ENCODE measurements at places on chromosomes 7 and 10.

DNA sequence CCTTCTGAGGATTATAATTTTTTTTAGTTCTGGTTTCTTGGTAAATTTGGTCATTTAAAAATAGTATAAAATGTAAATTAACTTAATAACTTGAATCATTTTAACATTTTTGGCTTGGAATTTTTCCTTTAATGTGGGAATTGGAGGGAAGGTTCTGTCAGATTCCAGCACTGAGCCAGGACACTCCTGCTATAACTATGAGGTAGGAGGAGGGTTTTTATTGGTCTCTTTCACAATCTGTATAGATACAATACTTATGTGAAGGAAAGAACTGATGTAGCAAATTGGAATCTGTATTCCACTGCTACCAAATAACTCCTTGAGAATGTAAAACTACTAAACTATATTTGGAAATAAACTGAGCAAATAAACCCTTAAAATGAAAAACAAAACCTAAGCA, 3.2 kb downstream of the PRKG1 start:
- no peak for DNase-seq

DNA sequence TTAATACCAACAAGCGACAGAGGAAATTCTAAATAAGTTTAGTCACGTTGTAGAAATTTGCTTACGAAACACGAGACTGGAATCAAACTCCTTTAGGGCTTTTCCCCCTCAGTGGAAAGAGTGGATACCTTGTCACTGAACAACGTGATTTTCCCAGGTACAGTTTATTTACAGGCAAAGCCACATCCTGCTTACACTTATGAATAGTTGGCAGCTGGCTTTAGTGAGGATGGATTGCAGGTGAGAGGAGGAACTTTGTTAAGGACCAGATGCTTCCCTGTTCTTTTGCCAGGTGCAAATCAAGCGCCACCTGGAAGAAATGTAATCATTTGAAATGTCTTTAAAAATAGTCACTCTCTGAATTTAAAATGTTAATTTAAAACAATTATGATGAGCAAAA, 282.4 kb downstream of the ADARB2 start:
- DNase-seq, result no peak

DNA sequence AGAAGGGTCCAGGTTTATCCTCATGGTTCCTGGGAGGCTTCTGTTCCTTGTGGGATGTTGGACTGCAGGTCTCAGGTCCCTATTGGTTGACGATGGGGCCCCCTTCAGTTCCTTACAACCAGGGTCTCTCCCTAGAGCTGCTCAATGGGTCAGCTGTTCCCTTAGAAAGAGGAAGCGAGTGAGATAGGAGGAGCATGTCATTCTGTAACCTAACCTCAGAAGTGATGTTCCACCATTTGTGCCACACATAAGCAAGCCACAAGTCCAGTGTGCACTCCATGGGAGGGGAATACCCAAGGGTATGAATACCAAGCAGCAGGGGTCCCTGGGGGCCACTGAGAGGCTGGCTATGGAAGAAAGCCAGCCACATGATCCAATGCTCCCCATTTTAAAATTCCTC, 192.7 kb downstream of the GATA3 start:
- no peak for DNase-seq

DNA sequence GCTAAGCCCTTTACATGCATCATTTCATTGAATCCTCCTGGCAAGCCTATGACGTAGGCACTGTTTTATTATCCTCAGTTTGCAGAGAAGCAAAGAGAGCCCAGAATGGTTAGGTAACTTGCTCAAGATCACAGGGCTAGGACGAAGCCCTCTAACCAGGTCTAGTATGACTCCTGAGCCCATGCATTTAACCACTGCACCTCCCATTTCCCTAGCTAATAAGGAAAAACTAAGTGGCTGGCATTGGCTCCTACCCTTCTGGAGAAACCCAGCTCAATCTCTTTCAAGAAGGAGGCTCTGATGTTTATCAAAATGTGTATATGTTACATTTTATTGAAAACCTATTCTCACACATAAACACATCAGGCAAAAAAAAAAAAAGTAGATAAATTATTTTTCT, 19.8 kb downstream of the MYOF start:
- no peak for DNase-seq

DNA sequence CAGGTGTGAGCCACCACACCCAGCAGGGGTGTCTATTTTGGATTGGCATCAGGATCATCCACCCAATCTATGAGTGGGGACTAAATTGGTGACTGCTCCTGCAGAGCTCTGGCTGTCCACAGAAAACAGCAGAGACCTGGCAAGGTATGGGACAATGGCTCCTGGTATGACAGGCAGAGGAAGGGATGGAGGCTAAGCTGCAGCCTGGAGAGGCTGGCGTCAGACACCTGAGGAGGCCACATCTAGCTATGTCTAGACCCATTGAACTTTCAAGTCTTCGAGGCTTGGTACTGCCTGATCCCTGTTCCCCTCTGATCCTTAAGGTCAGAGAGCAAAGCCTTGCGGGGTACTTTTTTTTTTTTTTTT, 3.2 kb upstream of the SERPINE1 start:
- DNase-seq, result no peak

- DNase-seq, result no peak
Measured at GRCh38 chr7:94054130-94054529, 50.0 kb upstream of the BET1 start.

DNA sequence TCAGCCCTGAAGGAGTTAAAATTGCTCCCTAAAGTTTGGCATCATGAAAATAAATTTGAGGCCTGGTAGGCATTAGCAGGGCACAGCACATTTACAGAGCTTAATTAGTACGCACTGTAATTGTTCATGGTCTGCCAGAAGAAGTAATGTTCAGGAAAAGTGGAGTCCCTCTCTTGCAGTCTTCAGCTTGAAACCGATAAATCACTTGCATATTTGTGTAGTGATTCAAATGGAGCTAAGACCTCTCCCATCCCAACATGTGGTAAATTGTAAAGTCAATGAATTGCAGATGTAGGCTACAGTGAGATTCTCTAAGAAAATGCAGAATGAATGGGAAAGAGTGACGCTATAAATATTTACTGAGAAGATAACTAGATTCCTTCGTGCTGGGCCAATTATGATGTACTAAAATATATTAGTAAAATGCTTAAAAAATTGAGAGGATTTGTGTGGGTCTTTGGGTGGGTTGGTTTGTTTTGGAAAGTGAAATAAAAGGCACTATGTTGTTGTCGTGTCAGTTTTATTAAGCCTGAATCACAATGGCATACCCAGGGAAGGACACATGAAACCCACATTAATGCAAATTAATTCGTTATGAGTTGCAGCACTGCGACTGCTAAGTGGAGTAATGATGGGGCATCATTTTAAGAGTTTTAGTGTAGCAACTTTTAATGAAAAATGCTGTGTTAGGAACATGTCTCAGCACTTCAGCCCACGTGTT, 8.4 kb downstream of the TCF7L2 start:
- no peak for DNase-seq

DNA sequence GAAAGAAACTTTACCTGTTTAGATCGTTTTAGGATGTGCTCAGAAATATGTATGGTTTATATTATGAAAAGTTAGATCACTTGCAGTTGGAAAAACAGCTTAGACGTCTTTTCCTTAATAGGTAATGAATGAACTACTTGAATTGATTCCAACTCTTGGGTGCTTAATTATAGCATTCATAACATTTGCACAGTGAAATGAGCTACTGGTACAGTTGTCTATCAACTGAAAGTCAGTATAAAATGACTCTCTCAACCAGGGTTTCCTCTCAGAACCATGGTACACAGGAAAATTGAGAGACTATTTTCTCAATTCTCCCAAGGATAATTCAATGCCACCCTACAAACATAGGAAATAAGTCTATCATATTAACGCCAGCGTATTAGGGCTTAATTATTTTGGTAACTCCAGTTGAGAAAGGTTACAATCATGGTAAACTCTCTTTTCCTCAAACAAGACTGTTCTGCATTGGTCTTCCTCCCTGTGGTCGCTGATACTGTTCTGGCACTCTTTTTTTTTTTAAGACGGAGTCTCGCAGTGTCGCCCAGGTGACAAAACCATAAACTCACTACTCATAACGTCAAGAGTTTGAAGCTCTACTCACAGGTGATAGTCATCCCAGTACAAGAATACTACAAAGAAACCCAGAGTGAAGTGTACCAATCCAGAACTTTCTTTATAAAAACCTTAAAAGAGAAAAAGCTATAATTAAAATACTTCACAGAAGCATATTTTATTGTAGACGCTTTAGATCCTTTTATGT, 2.0 kb downstream of the ANLN start:
- DNase-seq, result no peak

DNA sequence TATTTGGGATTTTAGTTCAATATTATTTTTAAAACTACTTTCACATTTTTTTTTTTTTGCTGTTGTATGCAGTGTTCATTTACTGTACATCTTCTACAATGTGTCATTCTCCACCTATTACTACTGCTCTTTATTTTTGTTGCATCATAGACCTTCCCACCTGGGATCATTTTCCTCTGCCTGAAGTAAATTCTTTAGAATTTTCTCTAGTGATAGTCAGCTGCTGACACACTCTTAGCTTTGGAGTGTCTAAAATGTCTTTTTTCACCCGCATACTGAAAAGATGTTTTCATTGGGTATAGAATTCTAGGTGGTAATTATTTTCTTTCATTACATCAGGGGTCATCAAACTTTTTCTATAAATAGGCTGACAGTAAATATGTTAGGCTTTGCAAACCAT, 30.5 kb downstream of the CFAP43 start:
- DNase-seq, result no peak

DNA sequence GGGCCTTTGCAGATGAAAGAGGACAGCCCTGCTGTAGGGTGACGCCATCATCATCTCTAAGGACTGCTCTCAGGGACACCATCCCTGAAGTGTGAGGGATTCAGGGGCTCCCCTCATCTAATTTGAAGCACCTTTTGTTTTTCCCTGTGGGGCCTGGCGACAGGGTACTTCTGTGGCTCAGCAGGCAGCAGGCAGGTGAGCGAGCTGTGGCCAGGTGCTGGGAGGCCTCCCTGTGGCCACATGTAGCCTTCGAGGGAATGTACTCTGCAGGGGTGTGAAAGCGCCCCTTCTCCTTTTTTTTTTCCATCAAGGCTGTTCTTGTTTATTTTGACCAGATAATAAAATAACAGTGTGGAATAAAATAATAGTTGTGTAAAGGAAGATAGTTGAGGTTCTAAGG, 118.2 kb upstream of the DPP6 start:
- DNase-seq, result no peak

DNA sequence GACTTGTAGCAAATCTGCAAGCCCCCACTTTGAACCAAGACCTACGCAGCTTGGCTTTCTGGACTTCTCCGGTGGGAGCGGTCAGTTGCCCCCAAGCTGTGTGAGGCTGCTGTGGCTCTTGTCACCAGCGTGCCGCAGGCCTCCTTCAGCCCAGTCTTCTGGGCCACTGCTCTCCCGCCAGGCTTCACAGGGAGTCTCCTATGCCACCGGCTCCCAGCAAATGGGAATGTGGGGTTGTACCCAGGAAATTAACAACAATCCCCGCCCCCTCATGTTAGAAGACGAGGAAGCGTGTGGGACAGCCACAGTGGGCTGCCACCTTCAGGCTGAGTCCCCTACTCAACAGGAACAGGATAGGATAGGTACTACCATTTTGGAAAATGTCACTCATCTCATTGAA, 4.2 kb downstream of the WDR86 start:
- no peak for DNase-seq

DNA sequence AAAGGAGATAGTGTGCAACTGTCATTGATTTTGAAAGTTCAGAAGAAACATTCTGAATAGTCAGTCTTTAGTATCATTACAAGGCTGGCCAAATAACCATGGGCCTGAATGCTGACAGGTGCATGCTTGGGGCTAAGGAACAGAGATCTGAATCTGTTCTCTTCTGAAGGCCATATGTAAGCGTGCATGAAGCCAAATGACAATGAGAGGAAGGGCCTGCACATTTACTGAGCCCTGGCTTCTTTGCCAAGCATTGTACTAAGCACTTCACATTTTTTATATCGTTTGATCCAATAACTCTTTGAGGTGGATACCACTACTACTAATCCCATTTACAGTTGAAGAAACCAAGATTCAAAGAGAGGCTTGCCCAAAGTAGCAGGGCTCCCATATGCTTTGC, 22.5 kb upstream of the TIAL1 start:
- no peak for DNase-seq

GRCh38 chr7:114293289-114294012, 121.2 kb upstream of the FOXP2 start:
- DNase-seq, result no peak

DNA sequence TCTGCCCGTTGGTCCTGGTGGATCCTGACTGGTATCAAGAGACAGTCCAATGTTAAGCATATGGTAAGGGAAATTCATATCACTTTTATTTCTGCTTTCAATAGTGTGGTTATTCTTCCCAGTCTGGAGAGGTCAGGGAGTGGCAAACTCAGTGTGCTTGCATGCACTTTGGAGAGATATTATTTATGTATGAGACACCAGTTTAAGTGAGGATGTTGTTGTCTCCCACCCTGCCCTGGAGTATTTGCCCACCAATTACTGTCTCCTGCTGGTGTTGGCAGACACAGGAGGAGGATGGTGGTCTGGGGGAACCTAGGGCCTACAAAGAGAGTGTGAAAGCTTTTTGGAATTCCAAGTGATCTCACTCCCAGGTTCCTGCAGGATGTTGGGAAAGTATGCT, 59.7 kb downstream of the OR13A1 start:
- DNase-seq, result no peak

- no peak for DNase-seq
Measured at GRCh38 chr10:30553018-30553625, 76.4 kb downstream of the LYZL2 start.

DNA sequence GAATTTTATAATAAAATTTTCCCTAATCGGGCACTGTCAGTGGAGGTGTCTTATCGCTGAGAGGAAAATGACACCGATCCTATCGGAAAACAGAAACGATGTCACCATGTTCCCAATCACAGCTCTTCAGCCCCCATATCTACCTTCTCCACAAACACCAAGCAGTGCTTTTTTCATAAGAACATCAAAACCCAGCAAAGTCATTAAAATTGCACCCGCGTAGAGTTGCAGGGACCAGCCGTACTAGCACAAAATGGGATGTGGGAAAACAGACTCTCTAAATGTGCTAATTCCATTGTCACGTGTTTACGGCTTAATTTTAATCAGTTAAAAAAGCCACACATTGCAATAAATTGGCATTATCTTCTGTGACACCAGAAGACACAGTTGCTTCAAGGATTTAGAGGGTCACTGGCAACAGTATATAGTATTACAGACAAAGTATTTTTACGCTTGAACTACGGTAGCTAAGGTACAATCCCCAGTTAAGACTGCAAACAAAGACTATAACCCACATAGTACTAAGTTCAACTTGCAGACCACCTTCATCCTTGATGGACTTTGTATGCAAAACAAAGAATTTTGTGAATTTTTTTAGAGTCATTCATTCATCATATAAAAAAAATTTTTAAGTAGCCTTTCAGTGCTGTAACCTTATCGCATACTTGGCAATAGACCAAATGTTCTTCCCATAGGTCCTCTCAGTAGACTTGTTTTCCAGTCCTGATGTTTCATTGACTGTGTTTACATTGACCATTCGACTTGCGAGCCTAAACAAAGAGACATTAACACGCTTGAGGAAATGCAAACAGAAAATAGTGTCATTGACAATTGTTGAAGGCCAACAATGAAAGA, 116.0 kb downstream of the VTI1A start:
- DNase-seq, result no peak

- DNase-seq, result no peak
Measured at GRCh38 chr7:140441519-140441918, 37.7 kb downstream of the RAB19 start.

- DNase-seq, result no peak
Measured at GRCh38 chr7:49848211-49848841, 74.9 kb downstream of the VWC2 start.
